ENCODE measurements at places on chromosomes 2 and 18.

DNA sequence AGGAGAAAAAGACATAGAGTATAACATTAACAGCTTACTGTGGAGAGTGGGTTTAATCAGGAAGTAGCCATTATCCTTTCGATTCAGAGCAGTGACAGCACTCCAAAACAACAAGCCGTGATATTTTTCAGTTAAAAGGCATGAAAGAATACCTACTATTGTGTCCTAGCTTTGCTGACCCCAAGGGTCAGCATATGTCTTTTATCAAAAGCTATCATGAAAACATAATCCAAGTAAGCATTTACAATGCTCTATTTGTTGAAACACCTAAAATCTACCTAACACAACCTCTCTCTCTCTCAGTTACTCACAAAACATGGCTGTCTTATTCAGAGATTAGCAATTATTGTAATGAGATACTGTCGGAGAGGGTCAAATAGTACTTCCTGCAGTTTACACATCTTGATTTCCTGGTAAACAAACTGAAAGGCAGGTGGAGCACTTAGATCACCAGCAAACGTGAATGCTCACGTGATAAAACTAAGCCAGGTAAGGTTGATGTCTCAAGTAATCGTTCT lies 100.0 kb downstream of the BAZ2B start:
- DNase-seq = no peak

- DNase-seq = no peak
Measured at GRCh38 chr2:129929321-129930290, 49.9 kb upstream of the RAB6C start.

- no peak for DNase-seq
Measured at GRCh38 chr2:223026357-223027110, 25.5 kb upstream of the KCNE4 start.

- no peak for DNase-seq
Measured at GRCh38 chr2:235616885-235617284, 123.0 kb downstream of the AGAP1 start.

GRCh38 chr18:8830067-8831060 lies 125.0 kb downstream of the MTCL1 start:
- DNase-seq = no peak

DNA sequence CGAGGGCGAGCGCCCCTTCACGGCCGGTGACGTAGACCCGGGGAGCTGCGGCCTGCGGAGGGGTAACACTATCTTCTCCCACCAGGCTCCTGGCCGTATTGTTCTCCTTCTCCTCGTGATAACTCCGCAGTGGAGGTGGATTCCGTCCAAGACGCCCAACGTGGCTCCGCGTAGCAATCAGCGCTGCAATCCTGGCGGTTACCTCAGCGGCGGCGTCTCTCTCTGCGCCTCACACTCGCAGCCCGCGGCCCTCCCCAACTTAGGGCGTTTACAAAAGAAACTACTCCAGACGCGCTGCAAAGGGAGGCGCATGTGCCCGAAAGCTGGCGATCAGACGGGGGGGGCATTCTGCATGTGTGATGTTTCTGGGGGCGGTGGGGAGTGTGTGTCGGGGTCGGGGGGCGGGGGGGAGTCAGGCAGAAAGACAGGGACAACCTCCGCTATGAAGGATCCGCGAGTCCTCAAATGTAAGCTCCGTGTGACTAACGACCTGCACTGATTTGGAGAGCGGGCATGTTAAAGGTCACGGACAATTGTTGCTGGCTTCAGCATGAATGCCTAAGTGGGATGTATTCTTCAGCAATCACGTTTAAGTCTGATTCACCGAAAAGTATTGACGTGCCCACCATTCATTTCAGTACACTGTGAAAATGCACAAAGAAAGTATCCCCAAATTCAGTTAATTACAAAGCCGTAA lies 1.3 kb upstream of the ZNF516 start:
- DNase-seq = peak; percentile 58

DNA sequence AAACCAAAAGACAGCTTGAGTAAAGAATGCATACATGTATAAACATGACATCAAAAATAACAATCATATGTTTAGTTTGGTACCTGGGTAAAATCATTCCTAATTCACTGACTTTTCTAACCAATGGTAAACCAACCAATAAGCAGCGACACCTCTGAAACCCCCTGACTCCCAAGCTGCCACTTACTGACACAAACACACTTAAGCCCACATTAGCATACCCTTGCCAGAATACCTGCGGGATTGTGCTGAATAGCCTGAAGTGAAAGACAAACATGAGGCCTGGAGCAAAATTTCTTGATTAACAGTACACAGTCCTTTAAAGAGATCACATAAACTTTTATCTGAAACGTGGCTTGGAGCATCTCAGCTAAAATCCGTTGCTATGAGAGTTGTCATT lies 902.9 kb downstream of the TMEM182 start:
- DNase-seq = no peak

GRCh38 chr2:162635706-162636105 lies 202.9 kb downstream of the KCNH7 start:
- no peak for DNase-seq

DNA sequence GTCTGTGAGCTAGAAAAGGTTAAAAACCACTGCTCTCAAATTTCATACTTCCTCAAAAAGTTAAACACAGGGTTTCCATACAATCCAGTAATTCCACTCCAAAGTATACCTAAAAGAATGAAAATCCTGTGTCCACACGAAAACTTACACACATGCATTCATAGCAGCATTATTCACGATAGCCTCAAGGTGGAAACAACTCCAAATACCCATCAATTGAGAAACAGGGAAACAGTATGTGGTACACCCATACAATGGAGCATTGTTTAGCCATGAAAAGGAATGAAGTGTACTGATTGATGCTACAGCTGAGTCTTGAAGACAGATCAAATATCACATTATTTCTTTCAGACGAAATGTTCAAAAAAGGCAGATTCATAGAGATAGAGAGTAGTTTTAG lies 36.7 kb downstream of the UXS1 start:
- DNase-seq = no peak

- no peak for DNase-seq
Measured at GRCh38 chr18:50374220-50374752, 560 bp upstream of the SKA1 start.

- no peak for DNase-seq
Measured at GRCh38 chr2:9844036-9844483, 786 bp downstream of the TAF1B start.

DNA sequence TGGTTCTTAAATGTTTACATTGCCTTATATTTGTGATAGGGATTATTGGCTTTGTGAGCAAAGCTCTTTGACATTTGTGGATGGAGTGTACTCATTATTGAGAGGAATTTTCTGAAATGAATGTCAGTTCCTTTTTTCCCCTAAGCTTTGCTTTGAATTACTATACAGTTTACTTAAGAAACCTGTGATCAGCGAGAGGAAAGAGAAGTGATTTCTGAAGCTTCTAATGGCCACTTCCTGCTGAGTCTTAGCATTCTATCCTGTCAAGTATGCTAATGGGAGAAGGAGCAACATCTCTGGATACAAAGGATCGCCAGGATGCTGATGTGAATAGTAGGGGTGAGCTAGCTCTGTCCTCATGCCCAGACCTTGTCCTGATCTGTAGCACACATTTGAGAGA lies 47.8 kb upstream of the MGAT5 start:
- no peak for DNase-seq

GRCh38 chr18:55003695-55004094 lies 44.4 kb upstream of the CCDC68 start:
- DNase-seq = no peak

DNA sequence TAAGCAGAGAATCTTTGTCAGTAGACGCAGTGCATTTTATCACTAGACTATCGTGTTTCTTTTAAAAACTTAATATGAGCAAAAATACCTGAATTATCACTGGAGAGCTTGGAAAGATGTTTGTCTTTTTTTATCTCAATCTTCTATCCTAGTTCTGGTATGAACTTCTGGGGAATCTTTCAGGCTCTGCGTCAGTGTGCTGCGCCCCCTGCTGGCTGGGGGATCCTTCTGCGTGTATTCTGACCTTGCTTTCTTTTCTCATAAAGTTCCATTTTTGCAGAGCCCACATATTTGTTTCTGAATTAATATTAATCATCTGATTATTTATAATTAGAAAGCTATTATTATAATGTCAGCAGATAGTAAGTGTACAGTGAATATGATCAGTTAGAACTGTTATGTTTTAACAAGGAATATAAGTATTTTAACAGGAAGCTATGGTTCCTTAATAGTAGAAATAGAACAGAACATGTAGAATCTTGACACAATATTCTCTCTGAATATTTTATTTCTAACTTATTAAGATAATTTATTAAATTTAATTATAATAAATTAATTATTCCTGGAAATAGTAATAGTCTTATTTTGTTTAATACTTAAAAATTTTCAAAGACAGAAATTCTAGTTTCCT lies 945.0 kb upstream of the CRIM1 start:
- DNase-seq = peak; percentile 44

GRCh38 chr2:85427300-85427835 lies 8.9 kb downstream of the SH2D6 start:
- no peak for DNase-seq

DNA sequence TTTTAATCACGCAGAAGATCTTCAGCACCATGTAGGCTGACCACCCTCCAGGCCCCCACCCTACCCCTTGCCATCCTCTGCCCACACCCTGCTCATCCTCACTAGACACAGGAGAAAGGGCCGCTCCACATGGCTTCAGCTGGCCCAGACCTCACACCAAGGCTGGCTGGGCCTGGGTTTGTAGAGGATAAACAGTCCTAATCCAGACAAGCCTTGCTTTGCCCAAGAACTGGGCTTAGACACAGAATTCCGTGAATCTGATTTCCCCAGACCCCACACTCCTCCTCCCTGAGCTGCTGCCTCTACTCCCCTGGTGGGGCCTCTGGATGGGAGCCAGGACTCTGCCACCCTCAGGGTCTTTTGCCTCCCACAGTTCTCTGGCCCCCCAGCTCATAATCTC lies 185.3 kb downstream of the CYP26B1 start:
- DNase-seq = no peak

- peak; percentile 47 for DNase-seq
Measured at GRCh38 chr2:10079266-10079869, 843 bp downstream of the CYS1 start.

GRCh38 chr2:1847846-1848598 lies 103.7 kb upstream of the PXDN start:
- DNase-seq = no peak

DNA sequence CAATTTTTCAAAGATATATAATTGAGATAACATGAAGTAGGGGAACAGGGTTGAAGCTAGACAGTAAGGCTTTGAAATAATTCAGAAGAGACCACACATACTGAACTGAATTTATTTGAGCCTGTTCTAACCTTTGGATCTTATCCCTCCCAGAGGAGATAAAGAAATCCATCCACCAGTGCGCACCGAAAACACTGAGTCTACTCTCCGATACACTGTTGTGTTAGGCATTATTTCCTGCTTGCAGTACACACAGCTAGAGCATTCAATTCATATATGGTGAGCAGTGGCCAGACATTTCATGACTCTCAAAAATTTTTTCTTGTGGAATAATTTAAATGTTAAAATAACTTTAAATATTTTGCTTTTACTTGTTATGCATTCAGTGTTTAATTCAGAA lies 342.7 kb downstream of the GPD2 start:
- no peak for DNase-seq

DNA sequence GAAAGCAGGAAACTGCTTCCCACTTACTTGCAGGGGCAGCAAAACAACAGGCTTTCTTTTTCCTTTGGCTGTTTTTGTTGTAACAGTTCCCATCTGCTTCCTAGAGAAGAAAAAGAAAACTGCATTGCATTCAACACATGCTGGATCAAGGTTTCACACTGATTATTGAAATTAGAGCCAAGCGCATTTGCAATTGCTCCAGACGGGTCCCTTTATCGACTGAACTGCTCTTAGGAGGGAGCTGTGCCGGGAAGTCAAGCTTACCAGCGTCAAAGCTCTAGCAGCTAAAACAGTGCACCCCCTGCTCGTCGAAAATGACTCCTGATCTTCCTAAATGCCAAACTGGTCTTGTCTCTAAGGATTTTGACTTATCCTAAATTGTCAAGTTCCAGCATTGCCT lies 164.0 kb upstream of the SESTD1 start:
- DNase-seq = no peak

DNA sequence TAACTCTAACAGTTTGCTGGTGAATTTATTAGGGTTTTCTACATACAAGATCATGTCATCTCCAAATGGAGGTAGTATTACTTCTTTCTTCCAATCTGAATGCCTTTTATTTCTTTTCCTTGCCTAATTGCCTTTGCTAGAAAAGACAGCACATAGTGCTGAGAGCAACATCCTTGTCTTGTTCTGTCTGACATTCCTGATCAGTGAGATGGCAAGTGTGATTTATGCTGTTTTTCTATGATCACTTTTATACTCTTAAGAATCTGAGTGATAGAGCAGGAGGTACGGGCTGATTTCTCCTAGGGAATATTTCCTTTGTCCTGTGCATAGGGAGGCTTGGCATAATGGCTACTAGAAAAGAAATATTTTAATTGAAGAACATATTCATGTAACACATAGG lies 17.3 kb downstream of the LYPD6B start:
- DNase-seq = no peak

DNA sequence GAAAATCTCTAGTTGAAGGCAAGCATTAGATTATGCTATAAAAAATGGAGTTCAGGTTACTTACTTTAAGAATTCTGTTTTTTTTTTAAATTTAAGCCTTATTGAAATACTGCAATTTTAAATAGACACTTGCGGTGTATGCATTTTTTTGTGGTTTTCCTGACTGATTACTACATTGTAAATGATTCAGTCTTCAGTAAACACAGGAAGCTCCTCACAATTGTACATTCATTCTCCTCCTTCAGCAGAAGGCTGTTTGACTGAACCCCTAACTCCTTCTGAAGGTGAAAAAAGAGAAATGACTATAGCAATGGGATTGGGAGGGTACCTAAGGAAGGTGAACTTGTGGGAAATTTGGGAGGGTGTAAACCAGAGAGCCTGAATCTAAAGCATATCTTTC lies 136.1 kb downstream of the GCA start:
- DNase-seq = no peak

GRCh38 chr2:211035548-211036185 lies 479.3 kb downstream of the CPS1 start:
- no peak for DNase-seq

DNA sequence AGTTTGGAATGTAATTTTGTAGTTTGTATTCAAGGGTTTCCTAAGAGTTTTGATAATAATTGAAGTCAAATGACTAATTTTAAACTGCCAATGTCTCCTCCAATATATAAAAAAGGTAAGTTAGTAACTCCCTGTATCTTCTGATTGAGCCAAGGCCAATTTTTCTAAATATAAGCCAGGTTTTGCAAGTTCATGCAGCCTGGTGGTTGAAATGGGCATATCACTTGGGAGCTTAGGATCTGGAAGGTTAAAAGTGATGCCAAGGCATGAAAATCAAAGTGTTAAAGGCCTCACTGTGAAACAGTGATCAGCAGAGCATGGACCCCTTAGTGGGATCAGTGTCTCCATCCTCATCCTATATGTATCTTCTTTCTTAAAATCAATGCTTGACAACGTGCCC lies 60.5 kb downstream of the MERTK start:
- DNase-seq = no peak

- DNase-seq = no peak
Measured at GRCh38 chr18:23998820-23999219, 15.7 kb upstream of the TTC39C start.

DNA sequence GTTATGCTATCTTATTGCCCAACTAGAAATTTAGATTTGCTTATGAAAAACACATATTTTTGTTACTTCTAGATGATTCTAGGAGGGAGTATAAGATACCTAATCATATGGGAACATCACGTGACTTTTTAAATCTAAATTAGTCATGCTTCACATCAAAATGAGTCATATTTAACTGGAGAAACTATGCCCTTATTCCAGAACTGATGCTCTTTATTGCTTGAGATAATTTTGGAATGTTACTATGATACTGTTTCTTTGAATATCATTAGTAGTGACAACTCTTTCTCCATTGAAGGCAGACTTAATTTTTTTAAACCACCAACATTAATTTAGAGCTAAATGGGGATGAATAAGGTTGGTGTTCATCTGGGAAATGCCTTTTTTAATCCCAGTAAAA lies 19.9 kb upstream of the ELAC1 start:
- DNase-seq = no peak
